ENCODE measurements at places on chromosomes 3 and 15. TPM values are rescaled to one million over a fixed set of nuclear protein-coding genes. Genes with fewer than 3 reads are reported as not detected.

Gene CYP1A2
- not detected for total RNA-seq

Gene FAM131A
- total RNA-seq = 29.7 TPM

Gene MESP1
- 1.1 TPM for total RNA-seq

Gene CDCP1
- 27.7 TPM for total RNA-seq

Gene PAQR9
- total RNA-seq = not detected

Gene NRROS
- 3.0 TPM for total RNA-seq

Gene PLSCR2
- not detected for total RNA-seq

Gene GABRB3
- total RNA-seq = 2.7 TPM

Gene SPRED1
- total RNA-seq = 56.8 TPM

Gene POMGNT2
- total RNA-seq = 15.9 TPM

Gene VGLL3
- total RNA-seq = 11.2 TPM

Gene CCDC191
- total RNA-seq = 1.2 TPM

Gene TMEM40
- total RNA-seq = not detected

Gene ATP13A5
- not detected for total RNA-seq

Gene FMN1
- total RNA-seq = 11.0 TPM

Gene CKMT1A
- total RNA-seq = not detected

Gene CCR8
- not detected for total RNA-seq

Gene RARB
- 44.8 TPM for total RNA-seq

Gene CACNA2D3
- not detected for total RNA-seq

Gene WDR93
- total RNA-seq = under 0.01 TPM

Gene CD200
- 0.44 TPM for total RNA-seq

Gene PFN2
- total RNA-seq = 286 TPM

Gene PLA2G4F
- 0.12 TPM for total RNA-seq

Gene CRYGS
- total RNA-seq = 2.1 TPM

Gene XCR1
- total RNA-seq = under 0.01 TPM

Gene TYRO3
- 14.4 TPM for total RNA-seq

Gene ZNF35
- 14.4 TPM for total RNA-seq

Gene DCLK3
- total RNA-seq = under 0.01 TPM

Gene SPESP1
- total RNA-seq = 3.2 TPM

Gene PPARG
- 35.6 TPM for total RNA-seq

Gene PIGB
- 17.5 TPM for total RNA-seq

Gene KPNA4
- 36.6 TPM for total RNA-seq

Gene MCF2L2
- total RNA-seq = 0.66 TPM

Gene OR5K2
- total RNA-seq = not detected

Gene ZFYVE19
- 31.5 TPM for total RNA-seq

Gene GOLGA6D
- not detected for total RNA-seq

Gene GCSAM
- total RNA-seq = not detected

Gene TRIM42
- total RNA-seq = not detected

Gene LMLN
- total RNA-seq = 10.0 TPM

Gene DUOXA2
- total RNA-seq = not detected

Gene CGNL1
- 1.5 TPM for total RNA-seq

Gene SLC6A11
- not detected for total RNA-seq

Gene HEXA
- total RNA-seq = 89.2 TPM

Gene ZNF660
- 1.7 TPM for total RNA-seq

Gene PCLAF
- 44.9 TPM for total RNA-seq

Measured in uterine smooth muscle cell (primary cell).